ENCODE measurements at places on chromosomes 2 and 18.

- no peak for DNase-seq
Measured at GRCh38 chr18:79628416-79629248, 51.0 kb upstream of the CTDP1 start.

- no peak for DNase-seq
Measured at GRCh38 chr18:22558945-22559385, 141.2 kb upstream of the CTAGE1 start.

- DNase-seq = no peak
Measured at GRCh38 chr2:153417077-153417476, 61.5 kb downstream of the RPRM start.

DNA sequence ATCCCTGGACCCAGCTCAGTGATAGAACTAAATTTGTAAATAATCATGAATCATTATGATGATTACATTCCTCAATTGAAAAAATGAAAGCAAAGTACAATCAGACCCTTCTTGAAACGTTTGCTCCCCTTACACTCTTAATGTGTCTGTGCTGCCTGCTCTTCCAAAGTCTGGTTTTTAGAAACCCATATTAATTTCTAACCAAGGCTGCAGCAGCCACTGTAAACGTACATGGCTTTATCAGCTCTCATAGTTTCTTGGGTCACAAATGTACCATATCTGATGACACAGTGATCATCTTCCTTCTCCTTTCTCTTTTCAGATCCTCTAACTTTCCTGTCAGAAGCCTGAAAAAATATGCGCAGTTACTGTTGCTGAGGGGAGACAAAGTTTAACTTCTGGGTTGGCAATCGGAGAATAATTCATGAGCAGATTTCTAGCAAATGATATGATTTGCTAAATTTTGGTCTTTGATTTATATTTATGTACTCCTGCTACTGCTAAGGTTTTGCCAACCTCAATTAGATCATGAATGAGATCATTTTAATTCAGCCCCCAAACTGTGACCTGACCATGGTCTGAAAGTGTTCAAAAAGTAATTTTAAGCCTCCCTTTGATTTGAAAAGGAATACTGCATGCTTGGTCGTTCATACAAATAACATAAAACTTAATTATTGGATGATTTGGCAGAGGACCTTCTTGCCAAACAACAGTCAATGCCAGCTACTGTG is 12.3 kb downstream of the ZEB2 start:
- no peak for DNase-seq

- DNase-seq = no peak
Measured at GRCh38 chr2:71540818-71541217, 87.5 kb downstream of the DYSF start.

DNA sequence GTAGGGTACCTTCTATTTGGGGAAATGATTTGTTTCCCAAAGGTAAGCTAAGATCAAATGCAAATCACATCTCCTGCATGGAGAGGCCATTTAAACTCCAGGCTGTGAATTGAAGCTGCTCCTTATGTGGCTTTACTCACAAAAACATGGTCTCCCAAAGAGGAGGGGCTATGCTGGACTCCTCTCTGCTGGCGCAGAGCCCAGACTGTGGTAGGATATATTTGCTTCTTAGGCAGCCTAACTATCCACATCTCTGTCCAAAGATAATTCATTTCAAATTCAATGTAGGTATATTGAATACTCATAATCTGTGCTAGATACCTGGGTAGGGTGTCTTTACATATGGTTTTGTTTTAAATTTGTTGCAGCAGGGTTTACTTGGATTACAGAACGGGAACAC is 358.5 kb downstream of the ALK start:
- peak; percentile 17 for DNase-seq

GRCh38 chr2:241799522-241800197 is 9.3 kb upstream of the NEU4 start:
- DNase-seq = no peak

DNA sequence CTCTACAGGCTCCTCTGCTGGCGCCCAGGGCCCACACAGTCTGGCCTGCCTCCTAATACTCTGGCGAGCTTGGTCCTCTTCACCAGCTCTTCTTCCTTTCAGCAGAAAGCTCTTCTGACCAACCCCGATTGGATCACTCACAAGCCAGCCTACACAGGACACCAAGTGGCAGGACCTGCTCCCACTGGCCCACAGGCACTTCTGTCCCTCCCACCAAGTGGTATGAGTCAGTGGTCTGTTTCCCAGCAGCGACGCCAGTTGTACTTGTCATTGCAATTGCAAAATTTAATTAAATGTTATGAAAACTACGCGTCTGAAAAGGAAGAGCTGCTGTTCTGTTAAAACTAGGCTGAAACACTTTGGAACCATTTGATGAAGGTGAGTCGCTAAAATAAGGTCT is 46.7 kb downstream of the NDUFA10 start:
- DNase-seq = no peak

DNA sequence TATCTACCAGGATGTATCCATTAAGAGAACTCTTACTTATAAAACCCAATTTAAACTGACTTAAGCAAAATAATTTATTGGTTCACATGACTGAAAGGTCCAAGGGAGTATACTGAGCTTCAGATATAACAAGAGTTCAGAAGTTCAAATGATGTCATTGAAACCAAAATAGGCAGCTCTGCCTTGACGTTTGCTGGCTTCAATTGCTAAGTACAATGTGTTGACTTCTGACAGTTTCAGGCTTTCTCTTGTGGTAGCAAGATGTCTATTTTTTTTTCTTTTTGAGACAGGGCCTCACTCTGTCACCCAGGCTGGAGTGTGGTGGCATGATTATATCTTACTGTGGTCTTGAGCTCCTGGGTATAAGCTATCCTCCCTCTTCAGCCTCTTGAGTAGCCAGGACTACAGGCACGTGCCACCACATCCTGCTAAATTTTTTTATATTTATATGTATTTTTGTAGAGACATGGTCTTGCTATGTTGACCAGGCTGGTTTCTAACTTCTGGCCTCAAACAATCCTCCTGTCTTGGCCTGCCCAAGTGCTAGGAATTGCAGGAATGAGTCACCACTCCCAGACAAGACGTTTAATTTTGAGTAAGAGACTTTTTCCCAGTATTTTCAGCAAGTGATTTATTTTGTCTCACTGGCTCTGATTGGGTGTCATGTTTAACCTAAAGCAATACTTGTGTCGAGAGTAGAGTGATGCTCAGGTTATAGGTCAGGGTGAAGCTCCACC is 184.8 kb downstream of the NR4A2 start:
- DNase-seq = no peak

- DNase-seq = no peak
Measured at GRCh38 chr18:75548353-75548905, 120.9 kb upstream of the SMIM21 start.

GRCh38 chr2:23244617-23245016 is 140.4 kb upstream of the KLHL29 start:
- peak; percentile 69 for DNase-seq

GRCh38 chr2:621303-622099 is 55.7 kb downstream of the TMEM18 start:
- DNase-seq = no peak

DNA sequence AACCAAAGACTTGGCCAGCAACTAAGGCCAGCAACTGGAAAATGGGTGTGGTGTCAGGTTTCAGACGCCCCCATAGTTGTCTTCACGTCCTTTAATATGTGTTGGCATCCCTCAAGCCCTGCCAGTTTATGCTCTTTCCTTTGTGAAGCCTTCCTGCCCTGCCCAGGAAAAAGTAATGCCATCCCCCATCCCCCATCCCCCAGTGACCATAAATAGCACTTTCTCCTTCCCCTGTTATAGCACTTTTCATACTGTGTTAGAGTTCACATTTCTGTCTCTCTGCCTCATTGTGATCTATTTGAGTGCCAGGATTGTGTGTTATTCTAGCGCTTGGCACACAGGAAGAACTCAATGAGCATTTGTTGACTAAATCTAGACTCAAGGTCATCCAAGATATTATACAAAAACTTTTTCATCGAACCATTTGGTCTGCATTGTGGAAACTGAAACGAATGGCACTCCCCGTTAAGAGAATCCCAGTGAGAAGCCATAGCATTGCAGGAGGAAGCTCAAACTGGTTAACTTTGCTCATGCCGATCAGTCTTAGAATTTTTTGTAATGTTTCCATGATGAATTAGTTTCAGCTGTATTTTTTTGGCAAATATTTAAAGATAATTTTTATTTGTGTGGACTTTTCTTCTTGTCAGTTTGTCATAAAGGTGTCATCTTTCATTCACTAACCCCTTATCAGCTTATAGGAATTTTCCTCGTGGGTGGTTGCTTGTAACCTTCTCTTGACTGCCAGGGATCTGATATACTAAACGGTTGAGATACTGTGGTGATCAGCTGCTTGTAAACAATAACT is 15.7 kb downstream of the CRIM1 start:
- DNase-seq = no peak
